T-helper 9 cell (primary cell): ENCODE measurements at places on chromosomes 2 and 18.
A peak's percentile ranks its signal among the peaks of the same experiment; 100 is the strongest.

DNA sequence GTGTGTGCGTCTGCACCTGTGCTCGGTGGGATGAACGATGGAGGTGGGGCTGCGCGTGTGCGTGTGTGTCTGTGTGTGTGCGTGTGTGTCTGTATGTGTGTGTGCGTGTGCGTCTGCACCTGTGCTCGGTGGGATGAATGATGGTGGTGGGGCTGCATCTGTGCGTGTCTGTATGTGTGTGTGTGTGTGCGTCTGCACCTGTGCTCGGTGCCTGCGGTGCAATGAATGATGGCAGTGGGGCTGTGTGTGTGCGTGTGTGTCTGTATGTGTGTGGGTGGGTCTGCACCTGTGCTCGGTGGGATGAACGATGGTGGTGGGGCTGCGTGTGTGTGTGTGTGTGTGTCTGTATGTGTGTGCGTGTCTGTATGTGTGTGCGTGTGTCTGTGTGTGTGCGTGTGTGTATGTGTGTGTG lies 48.5 kb upstream of the CTDP1 start:
- DNase-seq: no peak

DNA sequence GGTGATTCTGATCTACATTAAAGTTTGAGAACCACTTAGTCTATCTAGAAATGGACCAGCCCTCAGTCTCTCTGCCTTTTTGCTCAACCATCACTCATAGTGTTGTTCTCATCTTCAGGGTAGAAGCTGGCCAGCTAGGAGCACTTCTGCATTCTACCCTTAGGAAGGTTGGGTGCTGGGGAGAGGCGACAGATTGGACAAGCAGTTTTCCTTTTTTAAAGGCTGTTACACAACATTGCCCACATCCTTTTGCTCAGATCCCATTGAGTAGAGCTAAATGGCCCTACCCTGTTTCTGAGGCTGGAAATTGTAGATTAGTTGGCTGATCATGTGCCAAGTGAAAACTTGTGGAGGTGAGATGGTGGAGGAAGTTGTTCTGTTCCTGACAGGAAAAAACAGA lies 35.6 kb downstream of the OSBPL6 start:
- DNase-seq: no peak

DNA sequence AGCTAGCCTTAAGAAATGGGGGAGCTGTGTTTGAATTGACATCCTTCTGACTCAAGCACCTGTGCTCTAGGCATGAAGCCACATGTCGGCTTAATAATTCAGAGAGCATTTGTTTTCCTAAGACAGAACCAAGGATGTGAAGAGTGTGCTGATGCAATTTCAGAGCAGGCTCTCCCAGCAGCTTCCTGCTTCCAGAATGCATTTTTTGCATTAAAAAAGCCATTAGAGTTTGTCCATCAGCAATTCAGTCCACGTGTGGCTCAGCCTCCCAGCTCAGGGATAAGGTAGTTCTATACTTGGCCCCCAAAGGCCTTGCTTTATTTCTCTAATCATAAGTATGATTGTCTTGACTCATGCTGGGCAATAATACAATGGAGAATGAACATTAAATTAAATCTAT lies 37.7 kb downstream of the DOCK10 start:
- no peak for DNase-seq

GRCh38 chr2:150601280-150602038 lies 114.0 kb upstream of the RND3 start:
- DNase-seq: no peak

DNA sequence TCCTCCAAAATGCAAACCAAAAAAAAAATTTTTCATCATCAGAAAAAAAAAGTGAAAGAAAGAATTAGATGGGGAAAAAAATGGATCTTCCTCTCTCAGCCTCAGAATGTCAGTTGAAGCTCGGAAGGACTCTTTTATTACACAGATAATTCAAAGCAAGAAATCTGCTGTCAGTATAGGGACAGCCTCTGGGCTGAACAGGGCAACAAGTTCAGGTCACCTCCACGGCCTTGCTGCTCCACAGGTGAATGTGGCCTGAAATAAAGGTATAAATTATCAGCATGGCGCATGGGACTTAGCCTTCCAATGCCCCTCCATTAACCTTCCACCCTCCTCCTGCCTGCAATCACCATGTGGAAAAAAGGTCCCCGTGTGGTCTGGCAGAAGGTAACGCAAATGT lies 316.8 kb upstream of the POU3F3 start:
- no peak for DNase-seq

- peak; percentile 37 for DNase-seq
These were observed 53.7 kb downstream of the EPHA4 start for GRCh38 chr2:221518201-221518934.
